Vagina (tissue), 2 donors: ENCODE measurements at places on chromosomes 5 and 9. TPM values are rescaled to one million over a fixed set of nuclear protein-coding genes. Genes with fewer than 3 reads are reported as not detected.

Gene TMOD1
- total RNA-seq: 21.1 TPM

DNA sequence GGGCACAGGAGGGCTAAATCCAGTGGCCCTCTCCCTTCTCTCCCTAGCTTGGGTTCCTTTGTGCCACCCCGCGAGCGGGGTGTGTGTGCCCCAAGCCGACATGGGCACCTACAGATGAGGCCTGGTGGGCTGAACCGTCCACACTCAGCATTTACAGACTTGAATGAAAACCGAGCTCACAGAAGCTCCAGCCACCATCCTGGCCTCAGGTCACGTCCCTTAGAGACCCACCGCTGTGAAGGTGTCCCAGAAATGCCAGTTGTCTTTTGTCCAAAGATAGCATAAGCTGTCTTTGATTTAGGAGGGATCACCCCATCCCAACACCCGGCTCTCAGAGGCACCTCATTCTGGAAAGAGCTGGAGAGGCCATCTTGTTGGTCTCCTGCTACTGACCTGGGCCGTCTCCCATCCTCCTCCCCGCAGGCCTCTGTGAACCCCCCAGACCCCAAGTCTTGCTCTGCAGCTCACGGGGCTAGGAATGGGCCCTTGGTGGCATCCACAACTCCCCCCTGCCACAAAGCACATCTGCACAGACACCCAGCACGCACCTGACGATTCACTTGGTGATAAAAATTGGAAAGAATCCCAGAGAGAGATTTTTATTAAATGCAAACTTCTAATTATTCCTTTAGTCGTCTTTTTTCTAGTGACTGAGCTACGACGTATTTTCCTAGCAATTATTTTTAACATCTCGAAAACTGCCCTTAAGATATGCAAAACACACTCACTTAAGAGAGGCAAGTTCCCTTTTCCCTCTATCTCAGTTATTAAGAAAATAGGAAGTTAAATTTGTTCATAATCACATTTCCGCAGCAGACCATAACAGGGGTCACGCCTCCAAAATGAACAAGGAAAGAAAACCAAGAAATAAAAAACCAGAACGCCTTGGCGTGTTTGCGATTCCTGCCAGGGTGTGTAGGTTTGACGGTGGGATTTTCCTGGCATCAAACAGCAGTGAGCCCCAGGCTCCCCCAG lies 80.5 kb upstream of the LMX1B start:
- DNase-seq: no peak

Gene GMCL2
- not detected for total RNA-seq

Gene PCDHGA4
- total RNA-seq: 3.9 TPM

Gene NUTM2G
- not detected for total RNA-seq

DNA sequence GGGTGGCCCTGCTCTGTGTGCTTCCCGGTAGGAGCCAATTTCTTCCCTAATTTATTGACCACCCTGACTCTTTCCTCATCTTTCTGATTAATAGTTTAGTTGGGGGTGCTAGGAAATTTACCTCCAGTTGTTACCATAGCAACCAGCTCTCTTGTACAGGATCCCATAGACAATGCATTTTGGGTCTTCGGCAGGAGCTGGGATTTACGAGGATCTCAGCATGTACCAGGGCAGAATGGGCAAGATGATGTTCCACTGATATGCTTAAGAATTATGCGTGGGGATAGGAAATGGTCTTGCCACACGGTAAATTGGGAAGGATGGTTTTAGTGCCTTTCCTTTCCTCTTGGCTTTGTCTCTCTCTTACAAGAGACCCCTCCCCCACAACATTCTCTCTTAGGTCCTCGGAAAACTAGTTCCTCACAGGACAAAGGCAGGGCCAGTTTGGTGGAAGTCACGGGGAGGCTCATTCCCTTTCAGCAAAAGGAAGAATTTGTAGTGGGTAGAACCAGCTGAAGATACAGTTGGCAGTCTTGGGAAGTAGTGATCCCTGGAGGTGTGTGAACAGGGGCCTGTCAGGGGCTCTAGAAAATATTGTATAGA lies 133.4 kb upstream of the SHB start:
- DNase-seq: no peak

Gene FBP1
- total RNA-seq: 1.7 TPM

Gene LPAR1
- 83.0 TPM for total RNA-seq
